Hematopoietic multipotent progenitor cell (in vitro differentiated cells): ENCODE measurements at places on chromosomes 6 and 20.

GRCh38 chr20:43535370-43536004 lies 23.3 kb upstream of the SGK2 start:
- no peak for DNase-seq

- no peak for DNase-seq
Measured at GRCh38 chr6:91447530-91448254, 860.8 kb upstream of the MAP3K7 start.

- DNase-seq, result no peak
Measured at GRCh38 chr6:111129013-111129412, 41.7 kb downstream of the SLC16A10 start.

DNA sequence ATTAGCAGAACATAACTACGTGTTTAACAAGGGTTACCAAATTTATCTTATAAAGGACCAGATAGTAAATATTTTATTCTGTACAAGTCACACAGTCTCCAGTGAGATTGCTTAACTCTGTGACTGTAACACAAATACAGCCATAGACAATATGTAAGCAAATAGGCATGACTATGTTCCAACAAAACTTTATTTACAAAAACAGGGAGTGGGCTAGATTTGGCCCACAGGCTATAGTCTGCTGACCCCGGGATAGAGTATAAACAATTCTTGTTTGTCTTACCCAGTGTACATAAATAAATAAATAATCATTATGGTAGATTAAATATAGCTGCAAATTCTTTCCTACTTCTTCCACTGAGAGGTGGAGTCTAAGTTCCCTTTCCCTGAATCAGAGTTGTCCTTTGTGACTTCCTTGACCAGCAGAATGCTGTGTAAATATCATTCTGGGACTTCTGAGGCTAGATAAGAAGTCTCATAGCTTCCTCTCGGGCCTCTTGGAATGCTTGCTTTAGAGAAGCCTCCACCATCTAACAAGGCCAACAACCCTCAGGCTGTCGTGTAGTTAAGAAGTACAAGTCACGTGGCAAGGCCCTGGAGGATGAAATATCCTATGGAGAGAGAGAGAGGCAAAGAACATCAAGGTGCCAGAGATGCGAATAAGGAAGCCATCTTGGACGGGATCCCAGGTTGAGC lies 59.1 kb upstream of the TMEM244 start:
- DNase-seq, result no peak

DNA sequence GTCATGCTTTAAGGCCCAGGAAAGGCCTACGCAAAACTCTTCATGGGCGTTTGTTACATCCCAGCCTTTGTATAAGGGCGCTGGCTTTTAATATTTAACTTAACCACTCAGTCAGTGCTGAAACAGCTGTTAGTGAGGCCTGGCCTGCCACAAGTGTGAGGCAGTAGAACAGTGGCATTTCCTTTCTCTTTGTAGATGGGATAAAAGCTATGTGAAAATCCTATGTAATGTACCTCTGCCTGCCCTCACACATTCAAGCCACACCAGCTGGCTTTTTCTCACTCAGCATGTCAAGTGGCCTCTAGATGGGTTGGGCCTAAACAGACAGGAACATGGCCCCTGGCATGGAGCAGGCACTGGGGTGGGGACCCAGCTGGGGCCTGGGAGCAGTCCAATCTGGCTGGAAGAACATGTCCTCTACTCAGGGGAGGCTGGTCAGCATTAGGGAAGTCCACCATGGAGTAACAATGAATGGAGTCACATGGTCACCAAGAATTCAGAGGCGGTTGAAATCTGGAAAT lies 20.7 kb downstream of the CGA start:
- DNase-seq, result no peak

DNA sequence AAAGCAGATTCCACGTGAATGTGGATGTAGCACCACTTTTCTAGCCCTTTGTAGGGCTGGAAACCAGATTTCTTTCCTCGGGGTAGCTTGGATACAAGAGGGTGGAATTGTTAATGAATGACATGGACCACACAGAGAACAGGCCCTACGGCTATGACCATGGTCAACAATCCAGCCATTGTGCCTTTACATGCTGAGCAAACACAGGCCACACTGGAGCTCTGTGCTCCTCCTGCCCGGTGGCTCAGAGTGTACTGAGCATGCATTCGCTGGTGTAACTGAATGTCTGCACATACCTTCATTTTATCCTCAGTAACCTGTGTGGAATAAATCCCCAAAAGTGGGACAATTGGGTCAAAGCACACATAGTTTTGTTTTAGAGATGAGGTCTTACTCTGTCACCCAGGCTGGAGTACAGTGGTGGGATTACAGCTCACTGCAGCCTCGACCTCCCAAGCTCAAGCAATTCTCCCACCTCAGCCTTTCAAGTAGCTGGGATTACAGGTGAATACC lies 32.8 kb downstream of the LRP11 start:
- DNase-seq, result no peak
